ENCODE measurements at places on chromosomes 6 and 20.
A peak's percentile ranks its signal among the peaks of the same experiment; 100 is the strongest.

DNA sequence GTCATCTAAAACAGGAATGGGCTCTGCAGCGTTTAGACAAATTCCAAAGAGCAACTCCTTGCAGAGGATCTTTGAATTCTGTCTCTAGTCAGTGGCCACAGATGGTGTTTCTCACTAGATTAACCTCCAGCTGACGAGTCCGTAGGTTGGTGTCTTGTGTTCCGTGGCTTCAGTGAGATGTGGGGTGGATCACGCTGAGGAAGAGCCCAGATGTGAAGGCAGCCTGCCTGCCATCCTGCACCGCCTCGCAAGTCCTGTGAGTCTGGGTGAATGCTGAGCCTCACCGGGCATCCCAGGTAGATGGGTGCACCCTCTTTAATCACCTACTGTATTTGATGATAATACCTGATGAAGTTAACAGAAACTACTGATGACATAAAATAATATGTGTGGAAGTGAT is 70.4 kb downstream of the THBS2 start:
- DNase-seq: no peak

DNA sequence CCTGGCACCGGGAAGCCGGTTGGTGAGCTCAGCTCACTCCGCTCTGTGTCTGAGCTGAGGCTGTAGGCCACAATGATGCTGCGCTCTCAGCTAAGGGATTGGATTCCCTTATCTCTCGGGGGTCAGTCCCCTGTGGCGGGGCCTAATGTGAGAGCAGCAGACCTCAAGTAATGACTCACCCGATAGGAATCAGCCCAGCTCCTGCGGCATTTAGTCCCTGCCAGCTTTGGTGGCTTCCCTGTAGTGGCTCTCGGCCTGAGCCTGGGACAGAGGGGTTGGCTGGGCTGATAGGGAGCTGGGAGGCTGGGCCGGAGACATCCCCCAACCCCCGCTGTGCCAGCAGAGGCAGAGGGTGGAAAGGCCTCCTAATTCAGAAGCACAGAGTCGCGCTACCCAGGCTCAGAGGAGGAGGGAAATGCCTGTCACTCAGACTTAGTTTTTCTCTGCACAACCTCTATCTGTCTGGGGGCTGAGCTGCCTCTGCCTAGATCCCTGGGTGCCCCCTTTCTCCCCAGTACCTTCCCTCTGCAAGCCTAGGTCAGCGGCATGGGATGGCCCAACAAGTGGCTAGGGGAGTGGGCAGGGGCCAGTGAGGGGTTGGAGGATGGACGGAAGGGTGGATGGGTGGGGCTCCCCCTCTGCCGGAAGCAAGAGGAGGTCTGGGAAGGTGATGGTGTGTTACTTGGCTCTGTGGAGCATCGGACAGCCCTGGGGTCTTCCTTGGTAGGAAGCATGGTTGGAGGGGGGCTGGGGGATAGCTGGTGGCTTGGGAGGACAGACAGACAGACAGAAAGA is 92.2 kb downstream of the CDH22 start:
- DNase-seq: no peak

DNA sequence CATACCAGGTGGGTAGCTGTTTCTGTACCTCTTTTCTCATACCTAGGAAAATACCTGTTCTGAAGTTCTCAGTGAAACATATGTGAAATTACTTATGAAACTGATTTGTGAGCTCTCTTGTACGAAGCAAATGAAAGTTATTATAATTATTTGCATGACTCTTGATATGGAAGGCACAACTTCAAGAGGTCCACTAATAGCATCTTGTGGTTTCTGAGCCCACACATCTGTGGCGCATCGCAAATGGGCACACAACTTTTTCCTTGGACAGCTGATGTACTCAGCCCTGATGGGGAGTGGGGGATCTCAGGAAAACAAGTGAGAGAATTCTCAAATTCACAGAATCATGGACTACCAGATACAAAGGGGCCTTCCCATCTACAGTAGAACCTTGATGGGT is 432.3 kb downstream of the CD83 start:
- no peak for DNase-seq

GRCh38 chr6:317448-318144 is 25.3 kb downstream of the DUSP22 start:
- DNase-seq: no peak

- no peak for DNase-seq
These were observed 53.5 kb downstream of the TINAG start for GRCh38 chr6:54361734-54362133.

- DNase-seq: no peak
These were observed 3.7 kb upstream of the NCOA6 start for GRCh38 chr20:34829191-34829590.

- no peak for DNase-seq
These were observed 938.0 kb upstream of the SLC35B3 start for GRCh38 chr6:9373308-9373707.

GRCh38 chr6:157291356-157291755 is 32.0 kb downstream of the TMEM242 start:
- DNase-seq: no peak

DNA sequence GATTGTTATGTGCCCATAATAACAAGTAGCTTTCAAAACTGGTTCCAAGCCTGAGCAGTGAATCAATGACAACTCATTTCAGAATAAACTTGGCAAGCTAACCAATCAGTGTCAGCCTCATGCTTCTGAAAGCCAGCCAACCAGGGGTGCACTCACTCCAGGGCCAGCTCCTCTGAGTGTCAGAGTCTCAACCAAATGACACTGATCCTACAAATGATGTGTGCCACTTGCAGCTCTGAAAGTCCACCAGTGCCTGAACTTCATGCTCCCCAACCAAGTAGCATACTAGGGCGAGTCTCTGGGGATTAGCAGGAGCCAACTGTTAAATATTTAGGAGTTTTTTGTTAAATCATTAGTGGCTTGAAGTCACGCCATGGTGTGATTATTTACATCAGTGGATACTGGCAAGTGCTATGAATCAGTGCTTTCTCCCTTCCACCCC is 4.5 kb downstream of the IYD start:
- DNase-seq: no peak

GRCh38 chr6:1316489-1316971 is 4.6 kb downstream of the FOXQ1 start:
- DNase-seq: no peak

GRCh38 chr6:112160745-112161144 is 73.4 kb downstream of the FAM229B start:
- DNase-seq: no peak

GRCh38 chr6:41498968-41499599 is 47.1 kb upstream of the FOXP4 start:
- no peak for DNase-seq

- no peak for DNase-seq
These were observed 33.9 kb upstream of the TNFRSF21 start for GRCh38 chr6:47343600-47343999.

- DNase-seq: no peak
These were observed 6.0 kb upstream of the FOXS1 start for GRCh38 chr20:31851240-31851955.

DNA sequence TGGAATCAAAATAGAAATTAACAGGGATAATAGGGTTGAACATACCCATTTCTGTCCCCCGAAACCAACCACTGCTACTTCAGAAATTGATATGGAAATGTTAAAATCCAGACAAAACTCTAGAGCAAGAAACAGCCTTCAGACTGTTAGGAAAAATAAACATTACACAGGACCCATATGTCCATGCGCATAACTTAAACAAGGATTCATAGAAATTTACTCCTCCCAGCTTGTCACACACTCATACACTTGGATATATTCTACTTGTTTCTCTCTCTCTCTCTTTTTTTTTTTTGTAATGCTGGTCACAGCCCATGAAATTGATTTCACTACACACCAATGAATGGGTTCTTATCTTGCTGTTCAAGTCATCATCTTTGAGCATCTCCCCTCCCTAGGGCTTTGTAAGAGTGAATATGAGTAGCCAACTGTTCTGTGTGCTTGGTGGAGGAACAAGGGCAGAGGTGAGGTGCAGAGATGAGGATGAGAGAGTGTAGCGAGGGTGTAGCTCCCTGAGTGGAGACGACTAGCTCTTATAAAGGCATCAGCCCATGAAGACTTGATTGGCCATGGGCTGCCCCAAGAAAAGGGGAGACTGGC is 61.8 kb upstream of the MLN start:
- no peak for DNase-seq

DNA sequence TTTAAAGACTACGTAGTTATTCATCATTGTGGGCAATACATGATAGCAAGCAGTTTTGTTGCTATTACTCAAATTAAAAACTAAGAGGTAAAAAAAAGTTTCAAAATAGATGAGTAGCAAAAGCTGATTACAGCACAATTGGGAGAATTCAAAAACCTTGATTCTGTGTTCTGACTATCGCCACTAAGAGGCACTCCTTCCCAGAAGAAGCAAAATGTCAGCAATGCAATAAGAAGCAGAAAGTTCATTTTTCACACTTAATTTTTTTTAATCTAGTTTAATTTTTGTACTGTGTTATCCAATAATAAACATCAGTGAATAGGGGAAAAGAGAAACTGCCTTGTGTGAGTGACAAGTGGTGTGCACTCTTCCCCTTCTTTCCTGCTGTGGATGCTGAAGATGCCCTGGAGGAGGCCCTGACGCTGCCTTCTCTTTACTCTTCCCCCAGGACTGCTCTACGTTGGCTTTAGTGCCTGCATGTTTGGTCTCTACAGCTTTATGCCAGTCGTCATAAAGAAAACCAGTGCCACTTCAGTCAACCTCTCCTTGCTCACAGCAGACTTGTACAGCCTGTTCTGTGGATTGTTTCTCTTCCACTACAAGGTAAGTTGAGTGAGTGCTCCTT is 263.2 kb upstream of the PLN start:
- no peak for DNase-seq

- DNase-seq: no peak
These were observed 113.1 kb downstream of the SOBP start for GRCh38 chr6:107603006-107603370.

DNA sequence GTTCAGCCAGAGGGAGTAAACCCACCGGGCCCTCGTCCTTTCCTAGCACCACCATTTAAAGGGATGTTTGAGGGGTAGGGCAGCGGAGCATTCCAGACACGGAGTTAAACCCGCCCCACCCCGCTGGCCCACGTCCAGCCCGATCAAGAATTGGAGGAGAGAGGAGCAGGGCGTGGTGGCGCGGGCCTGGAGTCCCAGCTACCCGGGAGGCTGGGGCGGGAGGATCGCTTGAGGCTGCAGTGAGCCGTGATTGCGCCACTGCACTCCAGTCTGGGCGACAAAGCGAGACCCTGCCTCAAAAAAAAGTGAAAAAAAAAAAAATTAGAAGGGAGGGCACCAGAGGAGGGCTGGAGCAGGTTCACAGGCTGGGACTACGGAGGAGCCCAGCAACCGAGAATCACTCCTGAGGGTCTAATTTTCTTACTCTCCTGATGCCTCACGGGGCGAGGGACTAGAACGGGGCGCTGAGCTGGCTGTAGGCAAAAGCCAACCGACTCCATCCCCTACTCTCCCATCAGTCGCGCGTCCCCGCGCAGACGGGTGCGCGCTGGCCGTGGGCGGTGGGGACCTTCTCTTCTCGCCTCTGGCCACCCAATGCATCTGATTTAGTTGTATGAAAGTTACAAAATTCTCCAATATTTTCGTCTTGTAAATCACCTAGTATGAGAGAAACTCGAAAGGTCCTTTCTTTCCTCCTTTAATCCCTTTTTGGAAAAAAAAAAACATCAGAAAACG is 6.1 kb upstream of the HSPA1B start:
- DNase-seq: peak; percentile 46

GRCh38 chr6:168212362-168212761 is 107.2 kb downstream of the DACT2 start:
- DNase-seq: no peak

DNA sequence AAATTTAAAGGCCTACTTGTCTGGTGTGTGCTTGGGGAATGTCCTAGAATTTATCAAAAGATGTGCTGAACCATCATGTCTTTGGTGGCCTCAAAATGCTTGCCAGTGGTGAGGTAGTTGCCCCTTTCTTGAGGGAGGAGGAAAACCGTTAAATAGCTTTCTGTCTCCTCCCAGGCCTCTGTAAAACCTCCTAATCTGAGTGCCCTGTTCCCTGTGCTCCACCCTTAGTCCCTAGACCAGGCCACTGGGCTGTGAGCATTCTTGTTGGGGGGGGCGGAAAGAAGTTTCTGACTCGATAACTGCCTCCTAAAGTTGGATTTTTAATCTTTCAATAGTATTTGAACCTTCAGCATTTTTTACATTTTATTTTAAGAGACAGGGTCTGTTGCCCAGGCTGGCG is 23.1 kb downstream of the JARID2 start:
- no peak for DNase-seq

- DNase-seq: no peak
These were observed 279.2 kb upstream of the EXOC2 start for GRCh38 chr6:971981-972640.

DNA sequence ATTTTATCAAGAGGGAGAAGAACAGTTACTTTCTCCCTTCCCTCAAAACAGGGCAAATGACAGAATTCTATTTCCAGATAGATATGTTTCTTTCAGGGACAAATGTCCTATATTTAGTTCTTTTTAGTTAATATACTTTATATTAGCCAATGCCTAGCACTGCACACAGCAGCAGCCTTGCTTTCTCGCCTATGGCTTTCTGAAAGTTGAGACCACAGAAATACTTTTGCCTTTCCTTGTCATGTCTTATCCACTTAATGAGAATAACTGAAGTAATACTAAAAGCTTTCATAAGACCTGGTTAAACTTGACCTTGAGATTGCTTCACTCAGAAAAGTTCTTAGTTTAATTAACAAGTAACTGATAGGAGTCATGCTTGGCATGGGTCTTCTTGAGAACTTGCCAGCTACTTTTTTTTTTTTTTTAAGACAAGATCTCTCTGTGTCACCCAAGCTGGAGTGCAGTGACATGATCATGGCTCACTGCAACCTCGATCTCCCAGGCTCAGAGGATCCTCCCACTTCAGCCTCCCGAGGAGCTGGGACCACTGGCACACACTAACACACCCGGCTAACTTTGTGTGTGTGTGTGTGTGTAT is 159.3 kb downstream of the CDKAL1 start:
- no peak for DNase-seq

DNA sequence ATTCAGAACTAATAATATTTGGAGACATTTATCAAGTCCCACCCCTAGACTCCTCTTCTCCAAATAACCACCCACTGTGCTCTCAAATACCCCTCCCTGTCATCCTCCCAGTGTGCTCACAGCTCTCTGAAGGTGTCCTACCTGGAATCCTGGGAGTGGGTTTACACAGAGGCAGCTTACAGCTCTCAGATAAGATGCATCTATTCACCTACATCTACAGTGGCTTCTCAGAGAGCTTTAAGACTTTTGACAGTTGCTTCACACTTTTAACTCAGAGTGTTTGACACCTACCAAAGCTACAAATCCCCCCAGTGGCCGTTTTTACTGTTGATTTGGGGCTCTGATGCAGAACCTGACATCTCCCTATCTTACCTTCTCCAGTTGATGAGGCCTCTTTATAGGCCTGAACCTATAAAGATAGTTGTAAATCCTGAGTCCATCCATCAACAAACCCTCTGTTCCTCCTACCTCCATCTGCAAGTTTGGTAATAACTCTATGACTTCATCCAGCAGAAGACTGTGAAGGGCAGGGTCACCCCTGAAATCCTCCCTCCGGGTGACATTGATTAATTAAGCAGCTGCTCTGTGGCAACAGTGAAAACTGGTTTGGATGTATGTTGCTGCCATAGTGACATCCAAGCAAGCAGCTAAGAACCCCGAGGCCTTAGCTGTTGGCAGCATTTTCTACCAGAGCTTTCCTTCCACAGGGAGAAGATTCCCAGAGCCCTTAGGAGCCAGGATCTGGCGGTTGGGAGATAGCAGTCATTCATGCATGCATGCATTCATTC is 226.1 kb upstream of the RREB1 start:
- DNase-seq: no peak

GRCh38 chr6:131736003-131736596 is 25.3 kb upstream of the CTAGE9 start:
- no peak for DNase-seq

GRCh38 chr20:35767683-35768481 is 3.9 kb upstream of the PHF20 start:
- DNase-seq: no peak

GRCh38 chr6:121695329-121695728 is 259.9 kb downstream of the GJA1 start:
- DNase-seq: no peak
